ENCODE measurements at places on chromosomes 2 and 18. TPM values are rescaled to one million over a fixed set of nuclear protein-coding genes. Genes with fewer than 3 reads are reported as not detected.

Gene CERS6
- 5.2 TPM for total RNA-seq

Gene NEU4
- 3.8 TPM for total RNA-seq

Gene PARD3B
- total RNA-seq: 0.10 TPM

Gene AMER3
- not detected for total RNA-seq

Gene UPP2
- not detected for total RNA-seq

DNA sequence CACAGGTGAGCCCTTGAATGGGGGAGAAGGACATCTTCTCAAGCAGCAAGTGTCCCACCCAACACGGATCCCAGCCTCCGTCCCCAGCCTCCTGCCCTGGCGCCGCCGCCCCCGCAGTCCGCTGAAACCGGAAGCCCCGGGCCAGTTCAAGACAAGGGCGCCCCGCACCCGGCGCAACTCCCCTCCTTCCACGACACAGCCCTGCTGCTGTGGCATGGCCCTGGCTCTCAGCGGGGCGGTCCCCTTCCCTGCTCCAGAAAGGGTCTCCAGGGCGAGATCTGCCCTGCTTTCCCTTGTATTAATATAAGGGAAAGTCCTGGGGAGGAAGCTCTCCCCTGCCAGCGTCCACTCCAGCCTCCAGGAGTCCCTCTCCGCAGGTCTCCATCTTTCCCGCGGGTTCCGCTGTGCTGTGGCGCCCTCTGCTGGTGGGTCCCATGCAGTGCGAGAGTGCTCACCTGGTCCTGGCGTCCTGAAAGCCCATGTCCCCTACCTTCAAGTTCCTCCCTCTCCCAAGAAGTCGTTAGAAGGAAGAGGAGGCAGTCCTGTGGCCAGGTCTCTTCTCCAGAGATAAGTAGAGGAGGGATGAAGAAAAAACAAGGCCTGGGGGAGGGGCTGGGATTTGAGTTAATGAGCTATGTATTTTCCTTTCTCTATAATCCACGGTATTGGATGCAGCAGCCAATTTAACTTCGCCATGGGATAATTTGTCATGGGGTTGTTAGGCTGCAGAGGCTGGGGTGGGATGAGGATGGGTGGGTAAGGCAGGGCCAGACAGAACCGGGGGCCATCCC is 176.0 kb downstream of the SMAD2 start:
- H3K27ac ChIP-seq: no peak overlapping the region
- H3K4me3 ChIP-seq: no peak overlapping the region
- no peak for DNase-seq
- H3K4me1 ChIP-seq: peaks cover 3% of the 10 kb centered on the region

DNA sequence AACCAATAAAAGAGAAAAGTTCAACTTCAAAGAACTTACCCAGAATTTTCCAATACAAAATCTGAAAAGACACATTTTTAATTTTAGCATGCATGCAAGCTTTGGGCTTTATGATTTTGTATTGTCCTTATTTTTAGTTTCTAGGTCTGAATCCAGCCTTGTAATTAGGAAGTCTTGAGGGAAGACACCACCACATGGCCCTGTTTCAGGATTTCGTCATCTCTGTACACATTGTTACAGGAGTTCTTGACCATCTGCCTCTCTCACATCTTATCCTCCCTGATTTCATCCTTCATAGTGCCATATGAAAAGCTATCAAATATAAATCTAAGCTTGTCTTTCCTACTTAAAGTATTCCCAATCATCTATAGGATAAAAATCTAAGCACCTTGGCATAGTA is 176.1 kb downstream of the TXNL1 start:
- no peaks in the 10 kb centered on the region for H3K27me3 ChIP-seq
- no peak overlapping the region for H3K27ac ChIP-seq
- DNase-seq: no peak

DNA sequence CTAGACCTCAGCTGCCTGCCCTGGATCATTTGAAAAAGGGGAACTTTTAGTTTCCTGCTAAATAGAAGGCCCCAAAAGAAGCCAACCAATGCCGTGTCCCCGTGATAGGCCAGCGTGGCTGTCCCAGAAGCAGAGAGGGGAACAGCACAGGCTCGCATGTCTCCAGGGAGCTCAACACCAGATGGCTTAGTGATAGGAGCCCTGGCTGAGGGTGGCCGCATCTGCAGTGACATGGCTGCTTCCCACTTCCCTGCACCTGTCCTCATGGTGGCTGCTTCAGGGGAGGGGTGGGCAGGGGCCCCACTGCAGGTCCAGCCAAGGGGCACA is 79.6 kb downstream of the MBP start:
- peaks cover 53% of the 10 kb centered on the region for H3K4me1 ChIP-seq
- H3K36me3 ChIP-seq: peaks cover 12% of the 10 kb centered on the region
- no peaks in the 10 kb centered on the region for H3K27me3 ChIP-seq
- no peak overlapping the region for H3K4me3 ChIP-seq

- H3K4me3 ChIP-seq: no peak overlapping the region
- H3K27ac ChIP-seq: no peak overlapping the region
- no peak for DNase-seq
- peaks cover under 1% of the 10 kb centered on the region for H3K36me3 ChIP-seq
- H3K27me3 ChIP-seq: no peaks in the 10 kb centered on the region
Measured at GRCh38 chr2:143354050-143354750, 225.0 kb downstream of the ARHGAP15 start.

DNA sequence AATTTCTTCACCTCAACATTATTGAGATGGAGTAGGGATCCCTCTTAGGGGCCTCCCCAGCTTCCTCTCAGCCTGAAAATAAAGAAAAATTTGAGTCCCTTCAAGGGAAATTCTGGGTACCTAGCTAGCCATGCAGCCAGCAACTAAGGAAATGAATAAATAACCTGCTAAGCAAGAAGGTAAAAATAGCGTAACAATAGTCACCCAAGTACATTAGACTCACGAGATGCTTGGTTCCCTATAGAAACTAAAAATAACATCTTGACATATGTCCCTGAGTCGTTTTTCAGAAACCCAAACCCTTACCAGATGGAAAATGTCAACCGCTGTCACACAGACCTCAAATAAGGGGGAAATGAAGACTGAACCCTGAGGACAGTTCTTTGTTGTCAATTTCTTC is 51.9 kb downstream of the CACNB4 start:
- no peak for DNase-seq
- H3K36me3 ChIP-seq: no peaks in the 10 kb centered on the region
- H3K27me3 ChIP-seq: no peaks in the 10 kb centered on the region
- H3K4me3 ChIP-seq: no peak overlapping the region
- no peak overlapping the region for H3K27ac ChIP-seq

DNA sequence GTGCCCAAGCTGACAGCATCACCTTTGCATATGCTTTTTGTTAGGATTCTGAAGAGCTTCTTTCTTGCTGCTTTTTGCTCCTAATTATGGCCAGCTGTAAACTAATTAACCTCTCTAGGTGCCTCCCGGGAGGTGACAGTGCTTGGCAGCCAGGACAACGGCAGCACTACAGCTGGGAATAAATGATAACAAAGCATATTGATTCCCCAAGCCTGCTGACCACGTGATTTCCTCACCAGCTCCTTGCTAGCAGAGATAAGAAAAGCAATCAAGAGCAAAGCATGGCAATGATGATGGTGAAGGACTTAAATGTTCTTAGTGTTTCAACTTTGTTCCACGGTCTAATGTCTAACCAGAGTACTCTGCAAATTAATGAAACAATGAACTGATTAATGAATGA is 1074.4 kb upstream of the GYPC start:
- no peak overlapping the region for H3K4me3 ChIP-seq
- DNase-seq: no peak
- no peak overlapping the region for H3K27ac ChIP-seq
- H3K4me1 ChIP-seq: no peaks in the 10 kb centered on the region

- H3K27ac ChIP-seq: no peak overlapping the region
- no peaks in the 10 kb centered on the region for H3K36me3 ChIP-seq
- peaks cover 18% of the 10 kb centered on the region for H3K27me3 ChIP-seq
- no peak overlapping the region for H3K4me3 ChIP-seq
Measured at GRCh38 chr2:232931636-232932035, 61.6 kb downstream of the SNORC start.

DNA sequence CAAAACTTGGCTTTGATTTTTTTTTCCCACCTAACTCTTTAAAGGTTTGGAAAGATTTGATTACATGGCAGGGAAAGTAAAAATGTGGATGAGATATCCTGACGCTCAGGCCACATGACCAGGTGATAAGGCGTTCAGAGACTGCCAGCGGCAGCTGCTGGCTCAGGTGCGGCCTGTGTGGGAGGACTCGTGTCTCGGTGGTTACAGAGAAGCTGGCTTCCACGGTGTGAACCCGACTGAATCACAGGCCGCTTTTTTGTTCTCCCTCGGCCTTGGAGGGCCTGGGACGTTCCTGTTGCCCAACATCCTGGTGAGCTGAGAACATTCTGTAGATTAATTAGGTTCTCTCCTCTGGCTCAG is 124.2 kb upstream of the ZNF516 start:
- H3K27ac ChIP-seq: no peak overlapping the region
- no peak for DNase-seq
- H3K27me3 ChIP-seq: no peaks in the 10 kb centered on the region
- no peak overlapping the region for H3K4me3 ChIP-seq
- H3K36me3 ChIP-seq: no peaks in the 10 kb centered on the region

GRCh38 chr2:96604104-96604503 is 34.0 kb downstream of the KANSL3 start:
- H3K4me3 ChIP-seq: no peak overlapping the region
- H3K27me3 ChIP-seq: no peaks in the 10 kb centered on the region
- H3K4me1 ChIP-seq: peaks cover 5% of the 10 kb centered on the region
- H3K36me3 ChIP-seq: peaks cover 88% of the 10 kb centered on the region

- H3K27ac ChIP-seq: no peak overlapping the region
- H3K4me1 ChIP-seq: no peaks in the 10 kb centered on the region
- no peaks in the 10 kb centered on the region for H3K36me3 ChIP-seq
- no peak for DNase-seq
- no peaks in the 10 kb centered on the region for H3K27me3 ChIP-seq
- H3K4me3 ChIP-seq: no peak overlapping the region
Measured at GRCh38 chr2:50084086-50084843, 930.0 kb upstream of the FSHR start.

DNA sequence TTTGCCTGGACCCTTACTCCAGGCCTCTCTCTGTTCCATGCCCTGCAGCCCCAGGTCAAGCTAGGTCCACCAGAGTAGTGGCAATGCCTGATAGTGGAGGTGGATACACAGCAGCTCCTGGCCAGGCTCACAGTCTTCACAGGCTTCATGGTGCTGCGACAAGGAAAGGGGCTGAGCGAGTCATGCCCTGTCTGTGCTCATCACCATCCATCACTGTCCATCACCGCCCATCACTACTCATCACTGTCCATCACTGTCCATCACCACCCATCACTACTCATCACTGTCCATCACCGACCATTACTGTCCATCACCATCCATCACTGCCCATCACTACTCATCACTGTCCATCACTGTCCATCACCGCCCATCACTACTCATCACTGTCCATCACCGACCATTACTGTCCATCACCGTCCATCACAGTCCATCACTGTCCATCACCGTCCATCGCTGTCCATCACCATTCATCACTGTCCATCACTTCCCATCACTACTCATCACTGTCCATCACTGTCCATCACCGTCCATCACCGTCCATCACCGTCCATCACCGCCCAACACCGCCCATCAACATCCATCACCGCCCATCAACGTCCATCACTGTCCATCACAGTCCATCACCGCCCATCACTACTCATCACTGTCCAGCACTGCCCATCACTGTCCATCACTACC is 57.1 kb upstream of the OTOS start:
- H3K4me3 ChIP-seq: no peak overlapping the region
- no peaks in the 10 kb centered on the region for H3K36me3 ChIP-seq
- no peaks in the 10 kb centered on the region for H3K27me3 ChIP-seq
- no peak overlapping the region for H3K27ac ChIP-seq
- no peak for DNase-seq

DNA sequence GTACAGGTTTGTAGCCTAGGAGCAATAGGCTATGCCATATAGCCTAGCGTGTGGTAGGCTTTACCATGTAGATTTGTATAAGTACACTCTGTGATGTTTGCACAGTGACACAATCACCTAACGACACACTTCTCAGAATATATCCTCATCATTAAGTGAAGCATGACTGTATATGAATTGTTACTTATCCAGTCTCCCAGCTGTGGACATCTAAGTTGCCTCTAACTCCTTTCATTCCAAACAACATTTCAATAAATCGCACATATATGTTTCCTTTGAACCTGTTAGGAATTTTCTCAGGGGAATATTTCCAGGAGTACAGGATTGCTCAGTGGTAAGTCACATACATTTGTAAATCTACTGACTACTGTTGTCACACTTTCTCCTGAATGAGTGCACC is 90.0 kb downstream of the ARHGAP15 start:
- H3K27ac ChIP-seq: no peak overlapping the region
- no peak overlapping the region for H3K4me3 ChIP-seq
- peaks cover 12% of the 10 kb centered on the region for H3K4me1 ChIP-seq

- no peaks in the 10 kb centered on the region for H3K4me1 ChIP-seq
- H3K27me3 ChIP-seq: no peaks in the 10 kb centered on the region
- DNase-seq: no peak
Measured at GRCh38 chr18:10240973-10241372, 213.5 kb upstream of the APCDD1 start.

DNA sequence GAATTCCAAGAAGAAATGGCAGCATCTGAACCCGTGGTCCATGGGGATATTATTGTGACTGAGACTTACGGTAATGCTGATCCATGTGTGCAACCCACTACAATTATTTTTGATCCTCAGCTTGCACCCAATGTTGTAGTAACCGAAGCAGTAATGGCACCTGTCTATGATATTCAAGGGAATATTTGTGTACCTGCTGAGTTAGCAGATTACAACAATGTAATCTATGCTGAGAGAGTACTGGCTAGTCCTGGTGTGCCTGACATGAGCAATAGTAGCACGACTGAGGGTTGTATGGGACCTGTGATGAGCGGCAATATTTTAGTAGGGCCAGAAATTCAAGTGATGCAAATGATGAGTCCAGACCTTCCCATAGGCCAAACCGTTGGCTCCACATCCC is 34.4 kb upstream of the DSG3 start:
- no peak overlapping the region for H3K27ac ChIP-seq
- no peak for DNase-seq
- H3K4me3 ChIP-seq: no peak overlapping the region
- no peaks in the 10 kb centered on the region for H3K36me3 ChIP-seq

- DNase-seq: no peak
- H3K36me3 ChIP-seq: no peaks in the 10 kb centered on the region
- no peak overlapping the region for H3K27ac ChIP-seq
- no peak overlapping the region for H3K4me3 ChIP-seq
- H3K27me3 ChIP-seq: no peaks in the 10 kb centered on the region
Measured at GRCh38 chr2:150983314-150983897, 278.3 kb downstream of the RBM43 start.

GRCh38 chr2:106176446-106177099 is 17.5 kb downstream of the UXS1 start:
- no peaks in the 10 kb centered on the region for H3K27me3 ChIP-seq
- no peak overlapping the region for H3K27ac ChIP-seq
- no peak for DNase-seq
- no peaks in the 10 kb centered on the region for H3K36me3 ChIP-seq
- no peak overlapping the region for H3K4me3 ChIP-seq

DNA sequence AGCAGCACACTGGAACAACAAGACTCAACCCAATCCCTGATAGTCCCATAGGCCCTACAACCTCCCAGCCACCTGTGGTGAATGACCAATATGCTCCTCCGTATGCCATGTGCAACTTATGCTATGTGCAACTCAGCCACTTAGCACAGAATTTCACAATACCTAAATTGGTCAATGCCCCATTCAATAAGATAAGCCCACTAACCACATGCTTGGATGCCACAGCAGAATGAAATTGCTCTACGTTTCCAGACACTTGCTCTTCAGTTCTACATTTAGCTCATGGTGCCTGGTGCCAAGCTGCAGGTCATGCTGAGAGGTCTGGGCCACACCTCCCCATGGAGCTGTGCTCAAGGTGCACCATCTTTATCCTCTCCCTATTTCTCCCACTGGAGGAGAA is 159.8 kb downstream of the EN1 start:
- DNase-seq: no peak
- H3K27ac ChIP-seq: no peak overlapping the region
- no peak overlapping the region for H3K4me3 ChIP-seq
- no peaks in the 10 kb centered on the region for H3K27me3 ChIP-seq
